ENCODE measurements at places on chromosomes 4 and X.

GRCh38 chr4:42359711-42360110 is 37.6 kb upstream of the SHISA3 start:
- no peak for DNase-seq

DNA sequence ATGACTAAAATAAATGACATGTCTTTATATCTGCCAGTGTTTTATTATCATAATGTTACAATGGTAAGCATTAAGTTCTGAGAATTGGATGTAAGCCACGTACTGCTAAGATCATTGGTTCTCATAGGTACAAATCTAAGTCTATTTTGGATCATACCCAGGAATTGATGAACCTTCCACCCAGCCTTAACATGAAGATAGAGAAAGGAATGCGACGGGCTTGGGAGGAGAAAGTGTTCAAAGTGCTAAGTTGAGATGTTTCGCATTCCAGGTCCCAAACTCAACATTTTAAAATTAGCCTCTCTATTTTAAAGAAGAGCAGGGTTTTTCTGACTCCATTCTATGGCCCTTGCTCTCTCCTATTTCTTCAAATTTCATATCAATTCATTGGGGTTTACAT is 54.9 kb upstream of the FRAS1 start:
- no peak for DNase-seq

- no peak for DNase-seq
Measured at GRCh38 chrX:136047969-136048368, 62.7 kb downstream of the SLC9A6 start.

GRCh38 chrX:104118765-104119164 is 6.4 kb downstream of the ZCCHC18 start:
- DNase-seq, result no peak

DNA sequence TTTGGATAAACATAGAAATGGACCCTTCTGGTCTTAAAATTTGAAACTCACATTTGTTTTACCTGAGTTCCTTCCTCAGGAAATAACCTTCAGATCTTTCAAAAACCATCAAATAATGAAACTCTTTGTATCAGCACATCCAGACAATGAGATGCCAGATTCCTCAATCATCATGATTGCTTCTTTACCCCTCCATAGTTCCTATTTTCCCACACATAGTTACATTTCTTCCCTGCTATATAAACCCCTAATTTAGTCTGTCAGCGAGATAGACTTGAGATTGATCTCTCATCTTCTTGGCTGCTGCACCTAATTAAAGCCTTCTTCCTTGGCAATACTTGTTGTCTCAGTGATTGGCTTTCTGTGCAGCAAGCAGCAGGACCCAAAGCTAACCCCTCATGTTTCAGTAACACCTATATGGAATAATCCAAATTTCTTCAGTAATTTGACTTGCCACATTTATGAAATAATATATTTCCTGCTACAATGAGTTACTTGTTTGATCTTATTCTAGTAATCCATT is 83.9 kb upstream of the BANK1 start:
- DNase-seq, result no peak

All from mesothelial cell of epicardium (in vitro differentiated cells).